ENCODE measurements at places on chromosomes 3 and 15.

DNA sequence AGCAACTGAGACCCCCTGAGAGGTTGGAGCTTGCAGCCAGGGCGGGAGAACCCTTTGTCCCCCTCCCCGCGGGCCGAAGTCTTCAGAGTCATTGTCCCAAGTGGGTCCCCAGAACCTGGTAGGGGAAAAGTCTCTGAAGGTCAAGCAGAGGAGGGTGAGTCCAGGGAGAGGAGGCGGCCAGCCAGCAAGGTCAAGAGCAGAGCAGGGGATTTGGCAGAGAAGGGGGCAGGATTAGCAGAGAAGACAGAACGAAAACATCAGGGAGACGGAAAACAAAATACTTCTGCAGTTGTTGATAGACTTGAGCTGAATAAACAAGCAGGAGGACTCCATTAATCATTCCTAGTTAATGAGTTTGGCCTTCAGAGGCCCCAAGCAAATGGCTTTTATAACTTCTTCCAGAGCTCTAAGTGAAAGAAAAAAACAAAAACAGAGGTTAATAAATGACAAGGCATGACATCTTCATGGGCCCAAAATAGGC is 66.7 kb downstream of the GRIP2 start:
- DNase-seq: no peak

GRCh38 chr3:40242216-40242615 is 67.3 kb upstream of the EIF1B start:
- no peak for DNase-seq

- no peak for DNase-seq
These were observed 11.1 kb downstream of the DPH3 start for GRCh38 chr3:16253601-16254000.

DNA sequence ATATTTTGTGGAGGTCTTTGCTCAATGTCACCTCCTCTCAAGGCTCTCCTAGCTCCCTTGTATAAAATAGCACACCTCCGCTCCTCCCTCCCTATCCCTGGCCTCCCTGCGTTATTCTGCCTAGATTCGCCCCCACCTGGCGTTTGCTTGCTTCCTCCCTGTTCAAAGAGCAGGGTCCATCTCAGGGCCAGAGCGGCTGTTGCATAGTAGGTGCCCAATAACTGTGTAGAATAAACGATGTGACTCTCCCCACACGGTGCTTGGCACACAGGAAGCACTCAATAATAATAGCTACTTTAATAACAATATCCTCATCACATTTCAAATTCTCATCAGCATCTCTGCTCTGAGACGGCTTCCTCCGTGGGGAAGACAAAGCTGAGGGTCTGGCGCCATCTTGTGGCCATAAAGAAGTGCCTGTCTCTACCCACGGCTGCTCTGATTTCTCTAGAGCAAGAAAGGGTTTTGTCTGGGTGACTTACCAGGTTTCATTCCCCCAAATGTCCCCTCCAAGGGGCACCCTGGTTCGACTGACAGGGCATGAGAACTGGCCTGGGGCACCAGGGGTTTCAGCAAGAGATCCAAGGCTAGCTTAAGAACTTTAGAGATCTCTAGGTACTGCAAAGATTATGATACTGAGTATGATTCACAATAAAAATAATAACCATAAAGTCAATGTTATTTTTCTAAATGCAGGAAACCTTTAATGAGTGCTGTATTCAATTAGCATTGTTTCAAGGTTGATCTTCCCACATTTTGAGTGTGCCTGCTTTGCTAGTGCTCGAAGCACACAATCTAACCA is 16.1 kb downstream of the CD276 start:
- DNase-seq: peak; percentile 80

- peak; percentile 18 for DNase-seq
These were observed 546.8 kb downstream of the TBL1XR1 start for GRCh38 chr3:176650478-176650877.

DNA sequence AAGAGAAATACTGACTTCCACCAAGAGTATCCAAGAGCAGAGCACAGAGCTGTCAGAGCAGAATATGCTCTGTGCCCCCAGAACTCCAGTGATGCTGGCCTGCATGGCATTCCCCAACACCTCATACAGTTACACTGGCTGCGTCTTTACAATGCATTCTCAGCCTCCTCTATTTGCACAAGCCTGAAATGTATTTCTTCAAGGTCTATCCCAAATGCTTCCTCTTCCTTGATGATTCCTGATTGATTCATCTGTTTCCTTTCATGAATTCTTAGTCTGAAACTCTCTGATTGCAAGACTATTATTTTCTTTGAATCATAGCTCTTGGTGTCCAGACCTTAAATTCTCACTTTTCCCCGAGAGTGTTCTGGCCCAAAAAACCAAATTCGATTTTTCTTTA is 664.7 kb downstream of the MECOM start:
- peak; percentile 7 for DNase-seq

DNA sequence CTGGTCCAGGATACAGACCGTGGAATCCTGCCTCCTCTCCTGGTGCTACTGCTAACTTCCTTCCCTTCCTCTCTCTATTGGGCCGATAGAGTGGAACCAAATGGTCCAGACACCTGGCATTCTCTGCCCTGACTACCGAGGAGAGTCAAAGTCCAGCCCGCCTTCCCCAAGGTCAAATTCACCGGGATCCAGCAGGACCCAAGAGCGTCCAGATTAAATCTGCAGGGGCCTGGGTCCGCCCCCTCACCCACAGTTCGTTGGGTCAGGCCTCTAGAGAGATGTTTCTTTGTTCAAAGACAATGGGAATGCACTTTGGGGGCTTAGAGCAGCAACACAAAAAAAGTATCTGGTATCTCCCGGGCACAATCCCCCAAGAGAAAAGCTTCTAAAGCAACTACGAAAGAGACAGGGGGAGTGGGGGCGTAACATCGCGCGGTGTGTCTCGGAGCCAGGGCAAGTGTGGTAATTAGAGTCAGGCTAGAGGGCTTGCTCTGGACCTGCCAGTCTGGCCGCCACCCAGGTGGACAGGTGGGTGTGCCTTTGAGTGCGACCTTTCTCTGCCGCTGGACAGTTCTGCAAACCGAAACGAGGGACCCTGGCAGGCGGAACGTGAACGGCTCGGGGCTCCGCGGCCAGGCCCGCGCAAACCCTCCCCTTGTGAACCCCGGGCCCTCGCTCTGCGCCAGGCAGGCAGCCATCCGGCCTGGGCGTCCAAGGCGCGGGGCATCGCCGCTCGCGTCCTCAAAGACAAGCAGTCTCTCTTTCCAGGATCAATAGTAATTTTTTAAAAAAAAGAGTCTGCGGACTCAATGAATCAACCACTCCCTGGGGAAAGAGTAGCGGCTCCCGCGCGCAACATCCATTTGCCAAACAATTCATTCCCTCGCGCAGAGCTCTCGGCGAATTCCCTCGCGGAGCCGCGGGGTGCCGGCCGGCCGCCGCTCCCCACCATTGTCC is 806 bp downstream of the KLHL25 start:
- DNase-seq: peak; percentile 49

- DNase-seq: no peak
These were observed 20.6 kb downstream of the SNTN start for GRCh38 chr3:63673111-63673510.

DNA sequence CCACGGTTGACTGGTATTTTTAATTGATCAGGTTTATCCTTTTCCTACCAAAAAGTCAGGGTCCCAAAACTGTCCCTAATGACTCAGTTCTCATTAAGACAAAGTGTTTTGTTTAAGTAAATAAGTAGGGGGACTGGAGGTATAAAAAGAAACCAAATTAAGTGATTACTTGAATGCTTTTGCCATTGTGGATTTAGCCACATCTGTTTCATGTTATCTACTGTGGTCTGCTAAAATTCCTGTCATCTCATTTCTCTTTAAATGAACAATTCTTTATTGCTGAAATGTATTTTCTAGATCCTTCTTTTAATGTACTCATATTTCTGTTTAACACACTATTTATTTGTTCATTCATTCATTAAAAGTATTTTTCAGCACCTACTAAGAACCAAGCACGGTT is 625.9 kb upstream of the ADAMTS9 start:
- DNase-seq: no peak

DNA sequence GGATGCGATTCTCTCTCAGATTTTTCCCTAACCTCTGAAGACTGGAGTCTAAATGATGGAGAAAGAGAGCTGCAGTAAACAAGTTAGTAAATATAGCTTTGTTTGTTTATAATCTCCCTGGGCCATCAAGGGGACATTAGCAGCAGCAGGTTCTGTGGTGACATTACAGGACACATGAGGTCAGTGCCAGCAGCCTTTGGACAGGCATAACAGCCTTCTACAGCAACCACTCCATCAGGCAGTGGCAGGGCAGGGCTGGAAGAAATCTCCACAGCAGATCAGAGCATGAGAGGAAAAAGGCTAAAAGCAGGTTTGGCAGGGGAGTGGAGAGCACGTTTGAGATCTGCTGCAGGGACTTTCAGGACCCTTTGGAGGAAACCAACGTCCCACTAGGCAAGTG is 127.6 kb upstream of the ACP3 start:
- no peak for DNase-seq

DNA sequence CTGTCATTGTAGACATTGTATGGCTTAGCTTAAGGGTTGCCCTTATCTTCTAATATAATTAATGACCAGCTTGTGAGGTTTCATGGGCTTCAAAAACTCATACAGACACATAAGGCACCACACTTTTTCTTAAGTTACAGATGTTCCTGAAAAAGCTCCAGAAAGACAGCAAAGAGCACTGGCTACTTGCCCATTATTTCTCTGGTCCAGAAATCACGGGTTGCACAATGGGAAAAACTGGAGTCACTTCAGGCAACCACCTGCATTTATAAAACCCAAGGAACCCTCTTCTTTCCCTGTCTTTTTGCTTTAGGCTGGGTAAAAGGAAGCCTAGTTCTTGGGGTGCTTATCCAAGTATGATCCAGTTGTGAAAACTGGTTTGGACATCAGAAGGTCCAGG is 2.3 kb upstream of the COL6A6 start:
- no peak for DNase-seq

DNA sequence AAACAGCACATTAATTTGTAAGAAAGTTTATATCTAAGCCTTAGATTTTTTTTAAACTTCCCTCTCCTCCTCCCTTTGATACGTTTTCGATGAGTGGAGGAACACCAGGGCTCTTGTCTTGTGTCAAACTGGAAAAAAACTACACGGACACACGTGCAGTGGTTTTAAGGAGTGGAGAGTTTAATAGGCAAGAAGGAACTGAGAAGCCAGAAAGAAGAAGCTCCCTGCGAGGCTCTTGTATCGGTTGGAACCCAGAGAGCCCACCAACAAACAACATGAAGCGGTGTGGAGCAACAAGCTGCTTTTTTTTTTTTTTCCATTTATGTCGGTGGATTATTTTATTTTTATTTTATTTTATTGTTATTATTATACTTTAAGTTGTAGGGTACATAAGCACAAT is 18.6 kb downstream of the NDUFB4 start:
- DNase-seq: no peak

DNA sequence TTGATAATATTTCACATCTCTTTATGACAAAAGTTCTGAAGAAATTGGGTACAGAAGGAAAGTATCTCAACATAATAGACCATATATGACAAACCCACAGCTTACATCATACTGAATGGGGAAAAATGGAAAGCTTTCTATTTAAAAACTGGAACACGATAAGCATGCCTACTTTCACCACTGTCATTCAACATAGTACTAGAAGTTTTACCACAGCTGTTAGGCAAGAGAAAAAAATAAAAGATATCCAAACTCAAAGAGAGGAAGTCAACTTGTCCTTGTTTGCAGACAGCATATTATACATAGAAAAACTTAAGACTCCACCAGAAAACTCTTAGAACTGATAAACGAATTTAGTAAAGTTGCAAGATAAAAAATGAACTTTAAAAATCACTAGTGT is 40.3 kb downstream of the COPS2 start:
- DNase-seq: no peak

DNA sequence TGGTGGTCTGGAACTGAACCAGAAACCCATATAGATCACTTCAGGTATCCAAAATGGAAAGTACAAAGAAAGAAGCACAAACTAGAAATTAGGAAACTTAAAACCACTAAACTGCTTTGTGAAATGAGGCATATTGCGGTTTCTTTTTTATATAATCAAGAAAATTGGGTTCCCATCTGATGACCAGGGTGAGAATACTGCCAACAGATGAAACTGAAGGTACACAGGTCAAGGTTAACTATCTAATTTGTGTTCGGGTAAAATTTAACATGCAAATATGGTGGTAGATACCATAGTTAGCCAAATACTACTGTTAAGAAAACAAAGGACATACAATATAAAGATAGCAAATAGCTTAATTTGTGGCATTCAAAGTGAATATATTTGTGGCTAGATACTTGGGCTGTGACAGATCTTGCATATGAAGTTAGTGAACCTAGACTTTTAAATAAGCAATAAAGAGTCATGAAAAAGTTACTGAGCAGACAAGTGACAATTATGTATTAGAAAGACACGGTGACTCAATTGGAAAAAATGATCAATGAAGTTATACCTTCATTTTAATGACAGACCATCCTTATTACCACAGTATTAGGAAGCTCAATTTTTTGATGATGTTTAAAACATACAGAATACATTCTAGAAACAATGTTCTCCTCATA is 127.4 kb downstream of the NR2E3 start:
- no peak for DNase-seq

DNA sequence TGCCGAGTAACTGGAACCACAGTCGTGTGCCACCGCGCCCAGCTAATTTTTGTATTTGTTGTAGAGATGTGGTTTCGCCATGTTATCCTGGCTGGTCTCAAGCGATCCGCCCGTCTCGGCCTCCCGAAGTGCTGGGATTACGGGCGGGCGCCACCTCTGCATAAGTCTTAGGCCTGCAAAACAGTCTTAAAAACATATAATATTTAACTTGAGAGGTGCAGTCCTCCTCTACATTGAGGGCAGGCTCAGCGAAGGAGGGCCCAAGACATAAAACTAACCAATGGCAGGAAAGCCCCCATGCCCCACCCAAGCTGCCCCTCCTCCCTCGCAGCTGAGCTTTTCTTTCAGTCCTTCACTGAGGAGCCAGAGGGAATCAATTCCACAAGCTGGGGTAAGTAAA is at the start of gene SLC28A2:
SLC28A2 (plus strand) TSS at position 347 of the 400 bp plus-strand sequence. CDS start 982 bp downstream, outside the sequence.
- no peak for DNase-seq

GRCh38 chr3:115595611-115596275 is 27.6 kb upstream of the GAP43 start:
- no peak for DNase-seq

DNA sequence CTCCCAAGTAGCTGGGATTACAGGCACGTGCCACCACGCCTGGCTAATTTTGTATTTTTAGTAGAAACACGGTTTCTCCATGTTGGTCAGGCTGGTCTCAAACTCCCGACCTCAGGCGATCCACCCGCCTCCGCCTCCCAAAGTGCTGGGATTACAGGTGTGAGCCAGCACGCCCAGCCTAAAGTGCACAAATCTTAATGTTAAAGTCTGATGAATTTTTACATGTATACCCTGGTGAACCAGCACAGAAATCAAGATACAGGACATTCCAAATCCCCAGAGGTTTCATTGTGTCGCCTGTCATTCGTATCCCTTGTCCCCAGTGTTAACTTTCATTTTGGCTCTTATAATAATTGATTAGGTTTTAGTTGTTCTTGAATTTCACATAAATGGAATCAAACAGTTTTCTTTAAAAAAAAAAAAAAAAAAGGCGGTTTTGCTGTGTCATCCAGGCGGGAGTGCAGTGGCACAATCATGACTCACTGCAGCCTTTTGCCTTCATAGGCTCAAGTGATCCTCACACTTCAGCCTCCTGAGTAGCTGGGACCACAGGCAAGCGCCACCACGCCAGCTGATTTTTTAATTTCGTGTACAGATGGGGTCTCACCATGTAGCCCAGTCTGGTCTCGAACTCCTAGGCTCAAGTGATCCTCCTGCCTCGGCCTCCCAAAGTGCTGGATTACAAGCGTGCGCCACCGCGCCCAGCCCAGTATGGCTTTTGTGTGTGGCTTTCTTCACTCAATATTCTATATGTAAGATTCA is 1.5 kb upstream of the TM4SF19 start:
- DNase-seq: peak; percentile 94

GRCh38 chr3:188294823-188295487 is 141.0 kb downstream of the LPP start:
- DNase-seq: peak; percentile 98
